Left cardiac atrium (tissue), 4 donors: ENCODE measurements at places on chromosomes 7 and 10.

DNA sequence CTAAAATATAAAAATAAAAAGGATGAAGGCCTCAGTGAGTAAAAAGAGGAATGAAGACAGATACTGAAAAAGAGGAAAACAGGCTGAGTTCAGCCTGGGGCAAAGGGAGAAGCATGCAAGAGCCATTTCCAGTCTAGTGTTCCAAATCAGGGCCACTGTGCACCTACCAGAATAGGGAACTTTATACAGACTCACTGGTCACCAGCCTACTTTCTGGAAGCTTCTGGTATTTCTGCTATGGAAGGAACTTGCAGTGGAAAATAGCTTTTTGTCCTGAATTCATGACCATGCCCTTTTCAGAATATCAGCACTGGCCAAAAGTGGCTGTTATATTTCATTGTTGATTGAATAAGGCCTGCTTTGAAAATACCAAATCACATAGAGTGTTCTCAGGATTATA lies 28.8 kb downstream of the ABRAXAS2 start:
- no peak for DNase-seq

- DNase-seq = no peak
Observed at GRCh38 chr7:55202150-55202913, 162.8 kb upstream of the LANCL2 start.

DNA sequence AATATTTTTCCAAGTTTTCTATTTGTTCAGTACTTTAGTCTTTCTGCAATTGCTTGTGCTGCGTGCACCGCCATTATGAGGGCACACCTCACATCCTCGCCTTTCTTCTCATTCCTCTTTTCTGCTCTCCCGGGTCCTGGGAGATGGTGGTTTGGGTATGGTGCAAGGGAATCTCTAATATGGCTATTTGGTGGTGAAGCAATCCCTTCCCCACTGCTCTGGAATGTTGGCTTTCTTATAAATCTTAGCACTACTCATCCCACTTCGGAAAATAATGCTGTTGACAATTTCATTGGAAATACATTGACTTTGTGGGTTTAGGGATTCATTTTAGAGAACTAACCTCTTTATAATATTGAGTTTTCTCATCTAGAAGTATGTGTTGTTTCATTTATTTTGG lies 1.9 kb upstream of the GCK start:
- DNase-seq = no peak

DNA sequence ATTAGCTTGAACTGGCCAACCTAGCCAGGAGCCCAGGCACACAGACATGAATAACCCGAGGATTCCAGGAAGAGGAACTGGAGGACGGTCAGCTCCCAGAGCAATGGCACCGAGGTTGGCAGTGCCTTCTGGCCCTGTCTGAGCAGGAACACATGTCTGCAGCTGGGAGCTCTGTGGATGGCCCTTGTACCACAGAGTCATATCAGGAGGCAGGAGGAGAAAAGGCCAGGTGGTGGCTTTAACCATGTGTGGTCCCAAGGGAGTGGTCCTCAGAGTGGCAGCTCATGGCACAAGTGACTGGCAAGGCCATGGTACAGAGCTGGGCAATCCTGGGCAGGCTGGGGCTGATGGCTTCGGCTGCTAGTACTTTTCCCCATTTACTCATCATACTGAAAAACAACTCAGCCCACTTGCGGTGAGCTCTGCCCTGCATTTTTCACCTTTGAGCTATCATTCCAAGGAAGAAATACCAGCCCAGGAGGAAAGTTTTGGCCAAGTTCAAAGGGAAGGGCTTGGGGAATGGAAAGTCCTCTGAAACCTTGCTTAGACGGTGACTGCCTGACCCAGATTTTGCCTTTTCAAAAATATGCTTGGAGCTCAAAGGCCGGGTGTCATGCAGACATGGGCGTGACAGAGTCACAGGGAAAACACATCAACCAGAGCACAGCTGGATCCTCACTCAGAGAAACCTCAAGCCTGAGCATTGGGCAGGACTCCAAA lies 25.7 kb upstream of the LOXL4 start:
- no peak for DNase-seq

DNA sequence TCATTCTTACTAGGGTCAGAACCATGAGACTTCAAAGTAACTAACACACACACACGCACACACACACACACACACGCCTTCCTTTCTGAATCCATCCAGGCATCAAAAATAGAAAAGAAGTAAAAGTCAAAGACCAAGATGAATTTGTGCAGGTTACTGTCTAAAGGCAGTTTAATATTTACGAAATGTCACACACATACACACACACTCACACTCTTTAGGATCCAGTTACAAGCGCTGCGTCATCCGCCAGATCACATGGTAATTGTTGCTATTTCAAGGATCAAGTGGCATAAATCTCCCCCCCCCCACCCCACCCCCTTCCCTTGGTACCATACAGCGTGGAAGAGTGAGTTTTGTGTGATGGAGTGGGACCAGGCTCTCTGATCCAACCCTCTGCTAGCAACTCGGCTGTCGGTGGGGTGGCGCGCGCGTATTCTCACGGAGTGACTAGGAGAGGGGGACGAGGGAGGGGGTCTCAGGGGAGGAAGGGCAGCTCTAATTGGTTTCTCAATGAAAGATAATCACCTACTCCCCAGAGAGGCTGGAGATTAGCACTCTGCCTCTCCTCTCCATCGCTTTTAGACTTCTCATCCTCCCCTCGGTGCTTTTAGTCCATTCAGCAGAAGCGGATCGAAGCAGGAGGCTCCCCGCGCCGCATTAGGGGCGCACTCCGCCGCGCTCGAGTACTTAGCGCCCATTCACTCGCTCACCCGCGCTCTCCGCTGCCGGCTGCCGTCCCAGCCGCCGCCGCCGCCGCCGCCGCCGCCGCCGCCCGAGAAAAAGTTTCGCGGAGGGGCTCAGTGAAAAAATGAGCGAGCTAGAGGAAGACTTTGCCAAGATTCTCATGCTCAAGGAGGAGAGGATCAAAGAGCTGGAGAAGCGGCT lies 83.5 kb upstream of the PRKG1 start:
- DNase-seq = peak; percentile 52

DNA sequence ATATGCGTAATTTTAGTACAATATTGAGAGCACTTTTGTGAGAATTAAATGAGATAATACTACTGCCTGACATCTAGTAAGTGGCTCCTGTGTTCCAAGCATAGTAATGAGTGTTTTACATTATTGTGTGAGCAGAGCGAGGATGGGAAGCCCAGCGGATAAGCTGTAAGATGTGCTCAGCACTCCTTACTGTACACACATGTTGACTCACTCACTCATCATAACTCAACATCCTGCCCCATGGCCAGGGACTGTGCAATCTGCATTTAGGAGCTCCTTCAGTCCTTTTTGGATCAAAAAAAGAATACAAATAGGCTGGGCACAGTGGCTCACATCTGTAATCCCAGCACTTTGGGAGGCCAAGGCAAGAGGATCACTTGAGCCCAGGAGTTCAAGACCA lies 72.9 kb upstream of the NEBL start:
- DNase-seq = no peak

DNA sequence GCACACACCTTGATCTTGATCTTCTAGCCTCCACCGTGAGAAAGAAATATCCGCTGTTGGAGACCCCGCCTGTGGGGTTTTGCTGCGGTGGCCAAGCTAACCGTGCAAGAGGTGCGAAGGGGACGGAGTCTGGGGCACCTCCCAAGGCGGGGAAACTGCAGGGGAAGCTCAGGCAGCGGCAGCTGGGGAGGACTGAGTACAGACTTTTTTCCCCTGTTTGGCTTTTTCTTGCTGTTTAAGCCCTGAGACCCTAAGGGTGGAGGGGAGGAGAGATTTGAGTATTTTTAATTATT lies 108.0 kb downstream of the DNAJB6 start:
- no peak for DNase-seq

- no peak for DNase-seq
Observed at GRCh38 chr10:15123749-15124184, 26.6 kb downstream of the RPP38 start.

DNA sequence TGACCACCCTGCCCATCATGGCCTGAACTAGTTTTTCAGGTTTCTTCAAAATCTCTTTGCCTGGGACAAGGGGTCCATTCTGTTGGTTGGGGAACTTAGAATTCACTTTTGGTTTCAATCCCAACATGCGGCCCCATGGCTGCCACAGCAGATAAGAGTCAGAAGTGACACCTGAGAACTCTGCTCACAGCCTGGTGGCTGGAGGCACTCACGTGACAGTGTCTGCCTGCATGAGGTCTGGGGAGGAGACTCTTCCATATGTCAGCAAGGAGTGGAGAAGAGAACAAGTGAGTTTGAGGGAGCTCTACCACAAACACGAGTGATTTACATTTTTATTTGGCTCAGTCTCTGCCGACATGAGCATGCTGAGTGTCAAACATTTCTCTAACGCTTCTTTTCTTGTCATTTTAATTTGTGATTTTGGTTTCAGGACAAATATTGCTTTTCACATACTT lies 370.4 kb downstream of the TNS3 start:
- DNase-seq = no peak

DNA sequence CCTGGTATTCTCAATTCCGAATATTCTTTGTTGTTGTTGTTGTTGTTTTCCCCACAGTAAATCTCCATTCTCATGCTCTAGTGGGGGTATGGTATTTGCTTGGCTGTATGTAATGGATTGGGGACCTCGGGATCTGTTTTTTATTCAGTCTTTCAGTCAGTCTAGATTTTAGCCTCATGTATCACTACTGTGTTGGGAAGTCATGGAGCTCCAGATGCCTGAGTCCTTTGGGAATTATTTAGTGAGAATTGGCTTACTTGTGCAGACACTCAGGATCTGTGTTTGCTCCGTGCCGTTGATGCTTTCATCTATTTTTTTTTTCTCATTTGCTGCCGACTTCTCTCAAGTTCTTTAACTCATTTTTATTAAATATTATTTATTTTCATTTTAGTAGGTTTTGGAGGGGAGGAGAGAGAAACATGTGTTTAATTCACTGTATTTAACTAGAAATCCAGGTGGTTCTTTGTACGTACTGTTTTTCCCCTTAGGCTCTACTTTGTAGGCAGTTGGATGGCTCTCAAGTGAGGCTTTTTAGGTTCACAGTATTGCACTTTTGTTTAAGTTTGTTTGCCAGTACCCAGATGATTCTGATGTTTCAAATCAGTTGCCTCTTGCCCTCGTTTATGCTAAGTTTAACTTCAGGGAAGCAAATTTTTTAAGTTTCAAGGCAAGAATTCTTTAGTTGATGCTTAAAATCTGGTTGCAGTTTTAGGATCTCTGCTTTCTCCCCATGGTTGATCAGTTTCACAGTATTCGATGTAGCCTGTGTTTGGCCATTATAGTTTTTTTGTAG lies 36.9 kb downstream of the ZNRF2 start:
- no peak for DNase-seq

DNA sequence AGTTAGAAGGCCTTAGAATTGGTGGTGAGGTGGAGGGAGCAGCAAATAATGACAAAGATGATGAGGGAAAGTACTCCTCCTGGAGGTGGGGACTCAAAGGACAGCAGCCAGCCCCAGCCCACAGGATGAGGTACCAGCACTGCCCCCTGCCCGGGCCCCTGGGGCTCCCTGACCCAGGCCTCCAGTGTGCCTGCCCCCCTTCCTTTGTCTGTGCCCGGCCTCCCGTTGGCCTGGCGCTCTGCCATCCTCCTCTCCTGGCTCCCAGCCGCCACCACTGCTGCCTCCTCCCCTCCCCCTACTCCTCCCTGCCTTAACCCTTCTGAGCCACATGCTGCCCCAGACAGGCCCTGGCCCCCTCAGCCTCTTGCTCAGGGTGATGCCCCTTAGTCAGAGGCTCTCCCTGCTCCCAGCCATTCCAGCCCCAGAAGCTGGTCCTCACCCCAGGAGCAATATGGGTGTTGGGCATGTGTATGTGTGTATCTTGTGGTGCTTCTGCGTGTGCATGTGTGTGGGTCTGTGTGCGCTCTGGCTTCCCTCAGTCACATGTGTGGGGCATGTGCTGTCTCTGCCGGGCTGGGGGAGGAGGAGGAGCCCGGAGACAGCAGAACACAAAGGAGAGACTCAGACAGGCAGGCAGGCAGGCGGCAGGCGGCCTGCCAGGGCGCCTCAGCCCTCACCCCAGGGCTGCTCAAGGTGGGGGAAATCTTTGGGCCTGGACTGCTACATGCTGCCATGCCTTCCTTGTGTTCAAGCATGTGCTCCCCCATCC lies 2.6 kb downstream of the LDB1 start:
- DNase-seq = peak; percentile 85

DNA sequence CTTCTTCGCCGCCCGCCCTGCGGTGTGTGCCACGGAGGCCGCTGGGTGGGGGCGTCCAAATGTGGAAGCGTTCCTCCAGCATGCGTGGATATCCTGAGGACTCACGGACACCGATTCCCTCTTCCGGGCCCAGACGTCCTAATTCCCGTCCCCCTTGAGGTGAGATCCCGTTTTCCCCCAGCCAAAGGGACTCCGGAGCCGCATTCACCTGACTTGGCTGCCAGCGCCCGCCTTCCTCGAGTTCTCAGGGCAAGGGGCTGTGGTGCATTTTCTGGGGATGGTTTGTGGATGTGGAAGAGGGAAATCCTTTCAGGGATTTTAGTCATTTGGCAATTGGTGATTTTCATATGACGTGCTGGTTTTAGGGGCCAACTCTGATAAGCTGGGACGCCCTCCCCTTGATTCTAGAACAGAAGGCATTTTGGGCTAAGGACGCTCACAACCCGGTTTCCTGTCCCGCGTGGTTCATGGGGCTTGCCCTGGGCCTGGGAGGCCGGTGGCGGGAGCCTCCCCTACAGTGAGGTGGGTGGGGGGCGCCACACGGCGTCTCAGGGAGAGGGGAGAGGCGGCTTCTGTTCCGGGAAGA lies 165.4 kb downstream of the ACTR3B start:
- no peak for DNase-seq

GRCh38 chr10:50607356-50607925 lies 16.3 kb downstream of the SGMS1 start:
- no peak for DNase-seq

DNA sequence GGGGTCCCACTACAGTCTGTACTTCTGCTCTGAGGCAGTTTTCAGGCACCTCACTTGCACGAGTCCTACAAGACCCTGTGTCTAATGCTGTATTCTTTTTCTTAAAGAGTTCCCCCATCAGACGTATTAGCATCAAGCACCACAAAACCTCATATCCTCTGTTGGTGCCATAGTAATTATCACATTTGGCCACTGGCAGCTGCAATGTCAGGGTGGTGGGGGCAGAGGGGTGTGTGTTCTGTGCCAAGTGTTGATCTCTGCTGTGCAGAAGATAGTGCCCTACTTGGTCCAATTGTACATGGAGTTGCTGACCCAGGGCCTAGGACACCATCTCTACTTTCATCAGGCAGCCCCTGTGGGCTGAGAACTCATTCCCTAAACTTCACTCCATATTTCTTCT lies 20.0 kb upstream of the JAZF1 start:
- DNase-seq = no peak
